ENCODE measurements at places on chromosomes 7 and 10. TPM values are rescaled to one million over a fixed set of nuclear protein-coding genes. Genes with fewer than 3 reads are reported as not detected.

SPRN gene
- 1.6 TPM for total RNA-seq

GPC2 gene
- 1.0 TPM for total RNA-seq

SEMA4G gene
- total RNA-seq, result 3.0 TPM

TMEM236 gene
- 0.07 TPM for total RNA-seq

H2AZ2 gene
- total RNA-seq, result 137 TPM

TMEM196 gene
- not detected for total RNA-seq

GPR85 gene
- total RNA-seq, result 1.3 TPM

SPDYE1 gene
- not detected for total RNA-seq
